ENCODE measurements at places on chromosomes 16 and 17. TPM values are rescaled to one million over a fixed set of nuclear protein-coding genes. Genes with fewer than 3 reads are reported as not detected.

Gene NPIPA2
- total RNA-seq = 5.8 TPM

Gene SYT17
- total RNA-seq = not detected

Gene ACD
- total RNA-seq = 41.1 TPM

Gene NAE1
- total RNA-seq = 83.1 TPM

Gene STAT3
- total RNA-seq = 105 TPM

Gene GPR142
- total RNA-seq = not detected

Gene MYADML2
- total RNA-seq = not detected

Gene SMG1
- total RNA-seq = 143 TPM

Gene PRAC1
- not detected for total RNA-seq

Gene KIF2B
- not detected for total RNA-seq

Gene CA5A
- not detected for total RNA-seq

Gene BCAR1
- not detected for total RNA-seq

Gene ITGAD
- total RNA-seq = 0.27 TPM

Gene TMIGD1
- not detected for total RNA-seq

All from T-helper 2 cell treated with Interferon-gamma antibody and Interleukin-4, amounts not matched to agents 100 ng/mL and 5 ng/mL, for 36 hours (primary cell).